NCI-H1092 treated with DMSO at 0.1 percent for 48 hours (cell line): ENCODE measurements at places on chromosomes 6 and 20.

- no peak for DNase-seq
These were observed 232.2 kb upstream of the FLRT3 start for GRCh38 chr20:14569641-14570040.

- peak; percentile 62 for DNase-seq
These were observed 43.8 kb downstream of the ERMARD start for GRCh38 chr6:169795196-169795595.

- no peak for DNase-seq
These were observed 184.6 kb downstream of the ID4 start for GRCh38 chr6:20021795-20022194.

DNA sequence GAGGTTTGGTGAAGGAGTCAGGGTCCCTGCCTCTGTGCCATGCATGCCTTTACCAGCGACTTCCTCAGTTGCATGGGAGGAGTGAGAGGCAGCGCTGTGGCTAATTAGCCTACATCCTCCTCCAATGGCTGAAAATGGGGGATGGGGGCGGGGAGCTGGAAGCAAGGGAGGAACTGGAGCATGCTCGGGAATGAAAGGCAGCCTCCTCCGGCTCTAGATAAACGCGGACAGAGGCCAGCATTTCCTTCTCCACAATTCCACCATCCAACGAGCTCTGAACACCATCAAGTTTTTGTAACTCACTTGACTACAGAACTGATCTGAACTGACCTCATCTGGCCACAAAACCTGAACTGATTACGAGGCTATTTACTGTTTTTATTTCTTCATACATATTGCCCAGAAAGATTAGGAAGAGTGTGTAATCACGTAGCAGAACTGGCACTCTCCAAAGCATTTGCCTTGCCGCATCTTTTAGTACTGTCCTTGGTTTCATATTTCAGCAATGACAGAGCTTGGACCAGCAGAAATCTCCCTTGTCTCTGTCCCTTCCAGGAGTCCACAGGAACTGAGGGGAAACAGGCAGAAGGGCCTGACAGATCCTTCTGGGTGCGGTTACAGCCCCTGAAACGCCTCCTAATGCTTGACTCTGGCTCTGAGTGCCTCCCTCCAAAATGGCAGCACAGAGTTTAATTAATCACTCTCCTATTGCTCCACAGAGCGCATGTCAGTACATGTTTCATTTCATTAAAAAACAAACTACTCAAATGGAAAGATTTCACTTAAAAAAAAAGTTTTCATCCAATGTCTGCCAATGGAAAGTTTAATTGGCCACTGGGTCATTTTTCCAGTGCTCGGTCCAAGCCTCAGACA, 58.2 kb upstream of the TRAF3IP2 start:
- DNase-seq, result no peak

GRCh38 chr6:121321282-121321681, 13.0 kb downstream of the TBC1D32 start:
- DNase-seq, result no peak

GRCh38 chr6:169981969-169982368, 230.5 kb downstream of the ERMARD start:
- DNase-seq, result no peak
